ENCODE measurements at places on chromosomes 2 and 18. TPM values are rescaled to one million over a fixed set of nuclear protein-coding genes. Genes with fewer than 3 reads are reported as not detected.

- DNase-seq = no peak
Observed at GRCh38 chr2:4965556-4966320, 726.4 kb upstream of the SOX11 start.

The TMEM37 gene
- 1.8 TPM for polyA plus RNA-seq

GRCh38 chr2:1024981-1025380, 74.3 kb downstream of the SNTG2 start:
- DNase-seq = no peak

The DUSP2 gene
- polyA plus RNA-seq = 25.6 TPM

GRCh38 chr2:236168110-236169080, at the start of gene GBX2:
TSS of gene GBX2 (minus strand) at chr2:236168386. CDS start at chr2:236167971, 415 bp downstream.
- DNase-seq = no peak

DNA sequence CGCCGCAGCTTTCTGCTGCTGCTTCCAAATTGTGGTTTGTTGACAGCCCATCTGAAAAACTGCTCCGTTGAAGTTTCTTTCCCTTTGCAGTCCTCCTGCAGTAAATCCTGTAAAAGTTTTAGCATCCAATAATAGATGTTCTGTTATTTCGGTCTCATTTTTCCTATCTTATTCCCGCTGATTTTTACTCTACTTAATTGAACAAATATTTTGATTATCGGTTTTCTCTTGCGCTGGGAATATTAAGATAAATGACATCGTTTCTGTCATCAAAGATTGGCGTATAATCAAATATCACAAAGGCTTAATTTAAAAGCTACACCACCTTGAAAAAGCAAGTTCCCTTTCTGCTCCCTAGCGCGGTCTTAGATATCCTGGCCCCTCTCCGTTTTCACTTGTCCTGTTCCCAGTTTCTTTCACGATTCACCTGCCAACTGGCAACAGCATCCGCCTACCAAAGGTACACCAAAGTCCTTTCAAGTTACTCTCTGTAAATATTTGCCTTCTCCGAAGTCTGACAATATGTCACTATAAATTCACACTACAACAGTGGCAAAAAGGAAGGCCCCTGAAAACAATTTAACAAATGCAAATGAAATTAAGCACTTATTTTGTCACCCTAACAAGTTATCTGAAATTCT, 1.0 kb upstream of the STRN start:
- DNase-seq = no peak

DNA sequence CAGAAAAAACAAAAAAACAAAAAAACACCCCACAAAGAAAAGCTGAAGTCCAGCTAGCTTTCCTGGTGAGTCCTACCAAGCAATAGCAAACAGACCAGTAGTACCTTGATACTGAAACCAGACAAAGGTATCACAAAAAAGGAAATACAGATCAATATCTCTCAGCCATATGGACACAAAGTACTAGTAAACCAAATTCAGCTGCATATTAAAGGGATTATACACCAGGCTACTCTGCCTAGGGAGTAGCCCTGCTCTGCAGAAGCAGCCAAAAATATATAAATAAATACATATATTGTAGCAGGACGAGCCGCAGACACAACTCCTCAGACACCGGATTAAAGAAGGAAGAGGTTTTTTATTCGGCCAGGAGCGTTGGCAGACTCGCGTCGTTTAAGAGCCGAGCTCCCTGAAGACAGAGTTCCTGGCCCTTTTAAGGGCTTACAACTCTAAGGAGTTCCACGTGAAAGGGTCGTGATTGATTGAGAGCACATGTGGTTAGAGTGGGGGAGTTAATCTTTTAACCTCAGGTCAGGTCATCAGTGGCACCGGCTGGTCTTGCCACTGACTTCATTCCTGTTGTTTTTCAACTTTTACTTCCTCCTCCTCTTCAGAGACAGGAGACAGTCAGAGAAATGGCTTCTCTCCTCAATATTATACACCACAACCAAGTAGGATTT, 38.4 kb upstream of the DTNB start:
- no peak for DNase-seq

- DNase-seq = no peak
Observed at GRCh38 chr2:109087055-109087663, 41.8 kb upstream of the SH3RF3 start.

The DYNAP gene
- not detected for polyA plus RNA-seq

- DNase-seq = no peak
Observed at GRCh38 chr2:227862227-227862740, 9.1 kb upstream of the DAW1 start.

Data from naive thymus-derived CD4-positive, alpha-beta T cell (primary cell).